ENCODE measurements at places on chromosomes 6 and 20. TPM values are rescaled to one million over a fixed set of nuclear protein-coding genes. Genes with fewer than 3 reads are reported as not detected.

GRCh38 chr6:132733283-132733682, 19.4 kb upstream of the VNN1 start:
- DNase-seq: no peak

DNA sequence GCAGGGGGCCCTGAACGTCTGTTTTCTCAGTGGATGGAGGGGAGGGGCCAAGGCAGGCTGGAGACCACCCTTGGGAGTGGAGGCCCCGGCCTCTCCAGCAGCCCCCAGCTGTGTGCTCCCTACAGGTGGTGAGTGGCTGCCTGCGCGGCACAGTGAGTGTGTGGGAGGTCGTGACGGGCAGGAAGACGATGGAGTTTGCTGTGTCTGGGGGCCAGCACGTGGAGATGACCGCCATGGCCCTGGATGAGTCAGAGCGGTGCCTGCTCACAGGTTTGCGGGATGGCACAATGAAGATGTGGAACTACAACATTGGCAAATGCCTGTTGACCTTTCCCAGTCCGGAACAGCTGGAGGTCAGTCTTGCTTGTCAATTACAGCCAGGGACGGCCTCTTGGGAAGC, 52.6 kb downstream of the EFCAB8 start:
- DNase-seq: no peak

GRCh38 chr20:52923123-52923937, 48.8 kb upstream of the TSHZ2 start:
- no peak for DNase-seq

GRCh38 chr6:142716097-142716496, 228.9 kb downstream of the HIVEP2 start:
- no peak for DNase-seq

- DNase-seq: peak; percentile 50
Observed at GRCh38 chr20:63848003-63848911, 13.0 kb upstream of the ABHD16B start.

- DNase-seq: no peak
Observed at GRCh38 chr6:21176197-21176596, 417.4 kb upstream of the SOX4 start.

DNA sequence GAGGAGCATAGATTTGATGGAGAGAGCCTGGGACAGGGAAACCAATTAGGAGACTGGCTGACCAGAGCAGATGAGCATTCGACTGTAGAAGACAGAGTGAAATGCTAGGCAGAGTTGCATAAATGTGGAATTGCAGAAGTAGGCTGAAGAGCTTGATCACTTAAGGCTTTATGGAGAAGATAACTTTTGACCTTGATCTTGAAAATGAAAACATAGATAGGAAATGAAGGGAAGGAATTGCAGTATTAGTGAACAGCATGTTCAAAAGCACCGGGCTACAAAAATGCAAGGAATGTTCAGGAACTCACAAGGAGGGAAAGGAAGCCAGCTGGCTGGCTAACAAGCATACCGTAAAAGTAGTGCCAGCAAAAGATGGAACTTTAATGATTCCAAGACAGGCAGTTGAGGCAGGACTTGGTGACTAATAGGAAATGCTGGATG, 20.5 kb upstream of the LTV1 start:
- DNase-seq: no peak

GRCh38 chr6:116029535-116029934, 31.2 kb downstream of the FRK start:
- no peak for DNase-seq

- no peak for DNase-seq
Observed at GRCh38 chr20:6683021-6683977, 84.2 kb upstream of the BMP2 start.

- no peak for DNase-seq
Observed at GRCh38 chr6:10970731-10971130, 73.4 kb downstream of the ELOVL2 start.

DNA sequence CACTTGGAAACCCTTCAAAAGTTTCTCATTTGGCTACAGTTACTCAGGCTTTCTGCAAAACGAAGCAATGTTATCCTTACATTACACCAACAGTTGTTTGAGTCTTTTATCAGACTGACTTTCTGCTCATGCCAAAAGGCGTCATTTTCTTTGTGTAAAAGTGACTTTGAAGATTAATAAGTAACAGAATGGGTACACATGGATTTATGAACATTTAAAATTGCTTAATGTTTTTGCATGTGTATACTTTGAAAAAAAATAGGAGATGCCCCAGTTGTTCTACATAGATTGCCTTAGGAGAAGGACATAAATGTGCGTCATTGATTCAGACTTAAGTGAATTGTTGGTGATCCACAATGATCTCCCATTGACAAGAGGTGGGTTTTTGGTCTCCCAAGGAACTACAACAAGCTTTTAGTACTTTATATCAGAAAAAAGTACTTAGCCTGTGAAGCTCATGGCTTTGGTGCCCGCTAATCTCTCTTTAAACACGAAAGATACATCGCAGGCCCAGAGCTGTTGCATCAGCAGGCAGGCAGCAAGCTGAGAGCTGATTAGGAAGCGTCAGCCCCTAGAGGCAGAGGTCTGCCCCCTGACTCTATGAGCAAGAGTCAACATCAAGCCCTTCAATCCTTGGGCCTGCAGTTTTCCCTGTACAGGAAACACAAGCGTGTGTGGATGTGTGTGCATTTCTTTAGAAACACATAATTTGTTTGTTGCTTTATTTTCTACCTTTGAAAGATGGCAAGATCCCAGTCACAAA, 45.9 kb downstream of the SLC22A3 start:
- DNase-seq: no peak

DNA sequence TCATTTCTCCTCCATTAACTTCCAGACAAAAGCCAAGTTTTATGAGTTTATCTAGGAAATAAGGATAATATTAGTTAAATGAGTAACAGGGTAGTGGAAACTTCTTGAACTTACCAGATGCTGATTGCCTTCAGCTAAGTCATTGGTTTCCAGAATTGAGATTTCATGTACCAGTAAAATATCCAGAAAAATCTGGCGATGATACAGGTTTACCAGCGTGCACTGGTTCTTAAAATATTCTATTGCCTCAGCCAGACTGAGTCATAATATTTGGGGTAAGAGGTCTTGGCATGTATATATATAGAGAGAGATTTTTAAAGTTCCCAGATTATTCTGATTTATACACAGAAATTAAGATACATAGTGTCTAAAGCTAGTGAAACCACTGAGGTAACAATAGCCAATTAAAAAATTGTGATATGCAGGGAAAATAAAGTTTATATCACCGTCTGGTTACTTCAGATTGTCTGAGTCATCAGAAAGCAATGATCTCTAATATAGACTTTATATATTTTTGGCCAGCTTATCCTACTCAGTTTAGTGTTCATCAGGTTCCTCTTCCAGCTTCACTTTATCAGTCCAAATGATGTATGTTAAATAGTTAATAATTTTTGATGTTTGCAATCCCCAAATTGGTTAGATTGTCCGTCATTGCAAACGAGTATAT, 39.5 kb upstream of the SDHAF4 start:
- no peak for DNase-seq

DNA sequence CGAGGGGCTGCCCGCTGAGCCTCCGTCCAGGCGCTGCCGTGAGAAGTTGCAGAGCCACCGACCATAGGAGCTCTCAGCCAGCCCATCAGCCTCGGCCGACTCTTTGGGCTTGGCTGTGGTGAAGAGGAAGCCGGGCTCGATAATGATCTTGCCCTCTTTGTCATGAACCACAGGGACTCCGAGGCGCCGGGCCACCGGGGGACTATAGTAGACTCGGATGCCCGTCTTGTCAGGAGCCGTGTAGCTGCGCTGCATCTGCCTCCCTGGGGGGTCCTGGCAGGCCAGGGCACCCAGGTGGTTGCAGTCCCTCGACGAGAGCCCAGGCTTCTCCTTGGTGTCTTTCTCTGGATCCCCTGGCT, 20.5 kb upstream of the DSN1 start:
- DNase-seq: no peak

GRCh38 chr20:48919882-48920526, 1.5 kb upstream of the ARFGEF2 start:
- DNase-seq: no peak

GRCh38 chr6:87684895-87685654, 17.0 kb downstream of the AKIRIN2 start:
- DNase-seq: no peak

DNA sequence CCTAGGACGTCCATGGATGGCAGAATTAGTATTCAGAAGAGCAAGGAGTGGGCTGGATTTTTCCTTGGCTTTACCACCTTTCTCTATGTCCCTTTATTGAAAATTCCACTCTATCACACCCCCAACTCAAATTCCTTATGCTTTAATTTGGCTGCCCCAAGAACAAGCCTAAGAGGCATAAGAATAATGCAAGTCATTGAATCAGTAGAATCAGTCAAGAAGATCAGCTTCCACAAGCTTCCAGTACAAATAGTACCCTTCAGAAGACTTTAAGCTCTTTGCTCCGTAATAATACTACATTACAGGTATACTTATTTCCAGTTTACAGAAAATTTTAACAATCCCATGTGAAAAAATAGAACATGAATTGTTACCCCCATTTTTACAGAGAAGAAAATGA, 51.0 kb upstream of the SNAP25 start:
- no peak for DNase-seq

DNA sequence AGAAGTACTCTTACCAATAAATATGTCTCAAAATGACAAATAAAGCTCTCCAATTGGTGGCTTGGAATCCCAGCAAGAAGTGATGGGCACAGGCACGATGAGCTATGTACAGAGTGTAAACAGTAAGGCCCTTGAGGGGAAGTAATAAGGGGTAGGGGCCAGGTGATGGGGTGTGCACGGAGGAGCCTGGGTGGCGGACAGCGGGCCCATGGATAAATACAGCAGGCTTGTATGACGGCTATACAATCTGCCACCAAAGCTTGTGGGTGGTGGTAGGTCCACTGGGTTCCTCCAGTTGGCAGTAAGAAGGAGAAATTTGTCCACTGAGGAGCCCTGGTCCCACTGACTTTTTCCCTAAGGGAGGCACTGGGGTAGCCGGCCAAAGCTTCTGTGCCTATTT, 205.4 kb upstream of the RNF24 start:
- DNase-seq: no peak

GRCh38 chr20:4161401-4162251, 146.3 kb upstream of the RNF24 start:
- DNase-seq: peak; percentile 63

DNA sequence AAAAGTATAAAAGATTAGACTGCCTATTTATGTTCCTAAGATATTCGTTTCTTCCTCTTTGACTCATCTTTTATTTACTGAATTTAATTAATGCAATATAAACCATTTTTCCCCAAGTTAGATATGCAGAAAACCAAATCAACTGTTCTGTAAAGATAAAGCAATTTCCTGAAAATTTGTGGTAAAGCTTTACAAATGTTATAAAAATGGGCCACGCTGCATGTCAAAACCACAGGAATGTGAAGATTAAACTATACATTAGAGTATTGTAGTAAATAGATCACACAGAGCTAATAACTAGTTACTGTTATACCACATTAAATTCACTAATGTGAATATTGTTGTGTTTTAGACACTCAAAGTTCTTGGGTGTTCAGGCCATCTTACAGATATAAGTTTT, 83.4 kb downstream of the OPN5 start:
- no peak for DNase-seq

DNA sequence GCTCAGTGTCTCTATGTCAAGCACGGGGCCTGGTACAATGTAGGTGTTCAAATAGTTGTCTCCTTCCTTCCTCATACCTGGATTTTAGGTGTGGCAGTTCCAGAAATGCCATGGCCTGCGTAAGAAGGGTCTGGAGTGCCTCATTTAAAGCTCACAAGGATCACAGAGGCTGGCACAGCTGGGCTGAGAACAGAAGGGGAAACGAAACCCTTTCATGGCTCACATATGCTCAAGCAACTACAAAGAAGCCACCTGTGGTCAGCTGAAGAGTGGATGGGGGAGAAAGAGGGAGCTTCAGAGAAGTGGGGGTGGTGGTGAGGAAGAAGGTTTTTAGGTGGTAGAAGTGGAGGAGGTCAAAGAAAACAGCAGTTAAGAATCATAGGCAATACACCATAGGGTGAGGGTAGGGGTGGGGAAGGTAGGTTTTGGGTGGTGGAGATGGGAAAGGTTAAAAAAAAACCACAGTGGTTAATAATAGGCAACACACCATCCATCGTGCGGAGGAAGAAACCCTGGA, 17.0 kb upstream of the TOP1 start:
- DNase-seq: no peak

DNA sequence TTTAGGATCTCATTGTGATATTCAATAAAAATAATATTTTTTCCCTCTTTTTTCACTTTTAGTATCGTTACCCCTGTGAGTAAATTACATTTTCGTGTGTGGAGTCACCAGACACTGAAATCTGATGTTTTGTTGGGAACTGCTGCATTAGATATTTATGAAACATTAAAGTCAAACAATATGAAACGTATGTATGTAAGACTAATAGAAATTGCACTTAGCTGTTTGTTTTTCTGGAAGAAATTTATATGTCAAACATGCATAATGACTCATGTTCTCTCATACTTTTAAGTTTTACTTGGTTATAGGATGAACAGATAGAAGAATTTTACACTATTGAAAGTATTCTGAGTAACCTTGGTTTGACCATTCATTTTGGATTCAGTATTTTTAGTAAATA, 49.4 kb downstream of the ITCH start:
- no peak for DNase-seq

DNA sequence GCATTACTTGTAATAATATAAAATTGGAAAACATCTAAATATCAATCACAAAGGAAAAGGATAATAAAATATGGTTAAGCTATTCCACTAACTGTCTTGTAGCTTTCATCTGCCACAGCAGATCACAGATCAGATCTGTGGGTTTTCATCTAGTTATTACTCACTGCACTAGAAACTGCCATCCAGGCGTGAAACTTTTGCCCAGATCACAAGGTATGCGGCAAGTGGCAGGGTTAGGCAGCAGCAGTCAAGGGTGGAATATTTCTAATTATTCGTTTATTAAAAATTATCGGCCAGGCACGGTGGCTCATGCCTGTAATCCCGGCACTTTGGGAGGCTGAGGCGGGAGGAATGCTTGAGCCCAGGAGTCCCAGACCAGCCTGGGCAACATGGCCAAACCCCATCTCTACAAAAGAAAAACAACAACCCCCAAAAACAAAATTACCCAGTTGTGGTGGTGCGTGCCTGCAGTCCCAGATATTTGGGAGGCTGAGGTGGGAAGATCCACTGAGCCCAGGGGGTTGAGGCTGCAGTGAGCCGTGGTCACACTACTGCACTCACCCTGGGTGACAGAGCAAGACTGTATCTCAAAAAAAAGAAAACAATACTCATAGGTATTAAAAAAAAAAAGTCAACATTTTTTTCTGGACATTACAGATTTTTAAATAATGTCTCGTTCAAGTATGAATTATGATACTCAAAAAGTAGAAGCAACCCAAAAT, 32.1 kb downstream of the BEND3 start:
- DNase-seq: no peak

Gene SERINC1
- 231 TPM for total RNA-seq

Gene ITPA
- total RNA-seq: 21.1 TPM

Gene CD93
- 25.6 TPM for total RNA-seq

Gene CYB5R4
- 16.0 TPM for total RNA-seq

Gene PEX3
- 22.0 TPM for total RNA-seq

Gene BMP5
- total RNA-seq: 1.6 TPM

Gene KIFC1
- total RNA-seq: 1.1 TPM

Gene PPP1R14C
- 105 TPM for total RNA-seq

Gene TCF21
- 13.1 TPM for total RNA-seq

Gene MLN
- total RNA-seq: not detected

Gene NHLRC1
- total RNA-seq: 1.3 TPM

Gene POPDC3
- 48.2 TPM for total RNA-seq

Gene OR2H2
- total RNA-seq: not detected
